ENCODE measurements at places on chromosomes 11 and 22. TPM values are rescaled to one million over a fixed set of nuclear protein-coding genes. Genes with fewer than 3 reads are reported as not detected.
A peak's percentile ranks its signal among the peaks of the same experiment; 100 is the strongest.

Gene MRGPRG
- polyA plus RNA-seq: not detected

Gene CYTH4
- polyA plus RNA-seq: 10.0 TPM

Gene BLID
- not detected for polyA plus RNA-seq

Gene KCNK4
- not detected for polyA plus RNA-seq

Gene CRYAB
- polyA plus RNA-seq: 619 TPM

GRCh38 chr11:62974848-62975522 lies 9.8 kb downstream of the SLC22A6 start:
- no peak for DNase-seq

- no peak for DNase-seq
Observed at GRCh38 chr11:64476881-64477280, 114.1 kb upstream of the SLC22A12 start.

DNA sequence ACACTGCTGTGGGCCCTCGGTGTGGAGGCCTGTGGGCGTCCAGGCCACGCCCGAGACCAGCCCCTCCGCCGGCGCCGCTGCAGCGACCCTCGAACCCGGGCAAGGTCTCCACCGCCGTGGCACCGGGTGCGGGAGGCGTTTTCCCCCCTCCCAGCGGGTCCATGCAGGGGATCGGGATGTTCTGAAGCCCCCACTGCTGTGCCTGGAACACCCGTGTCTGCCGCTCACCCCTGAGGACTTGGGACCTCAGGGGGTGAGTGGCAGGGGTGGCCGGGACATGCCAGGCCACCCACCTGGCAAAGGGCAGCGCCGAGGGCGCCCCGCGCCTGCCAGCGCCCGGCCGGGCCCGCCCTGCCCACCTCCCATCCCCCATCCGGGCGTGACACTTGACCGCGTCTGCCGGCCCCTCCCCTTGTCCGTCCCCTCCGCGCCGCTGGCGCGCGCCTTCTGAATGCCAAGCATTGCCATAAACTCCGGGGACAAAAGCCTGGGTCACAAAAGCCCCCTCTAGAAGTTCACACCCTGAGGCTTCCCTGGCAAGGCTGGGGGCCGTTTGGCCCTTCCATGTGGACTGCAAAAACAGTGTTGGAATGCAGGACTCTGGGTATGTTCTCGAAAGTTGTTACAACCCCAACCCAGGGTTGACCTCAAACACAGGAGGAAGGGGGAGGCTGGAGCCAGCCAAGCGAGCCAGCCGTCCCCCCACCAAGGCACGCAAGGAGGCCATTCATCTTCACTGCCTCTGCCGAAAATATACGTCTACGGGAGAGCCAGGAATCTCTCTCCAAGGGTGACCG lies 819 bp upstream of the KCNQ1OT1 start:
- DNase-seq: peak; percentile 62

DNA sequence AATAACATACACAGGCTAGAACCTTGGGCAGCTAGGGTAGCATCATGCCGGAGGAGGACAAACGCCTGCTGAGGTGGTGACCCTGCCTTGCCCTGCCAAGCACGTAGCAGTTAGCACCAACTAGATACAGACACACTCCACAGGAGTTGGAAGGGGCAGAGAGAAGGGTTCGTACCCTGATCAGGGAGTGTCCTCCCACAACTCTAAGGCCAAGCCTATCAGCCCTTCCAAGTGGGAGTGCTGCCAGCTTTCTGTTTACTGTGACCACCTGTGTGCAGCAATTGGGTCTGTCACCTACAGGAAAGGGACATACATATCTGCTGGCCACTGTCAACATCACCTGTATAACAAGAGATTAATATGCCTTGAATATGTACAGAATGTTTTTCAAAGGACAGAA lies 1.9 kb upstream of the THAP7 start:
- no peak for DNase-seq

GRCh38 chr11:65427691-65428577 lies 5.3 kb downstream of the NEAT1 start:
- no peak for DNase-seq

- no peak for DNase-seq
Observed at GRCh38 chr11:103586756-103587155, 449.7 kb upstream of the DDI1 start.
